Stimulated activated CD4-positive, alpha-beta T cell treated with anti-CD3 and anti-CD28 coated beads, Interleukin-4, amount 100 ng/mL, for 48 hours (primary cell): ENCODE measurements at places on chromosomes 12 and 14.
A peak's percentile ranks its signal among the peaks of the same experiment; 100 is the strongest.

- DNase-seq, result no peak
Measured at GRCh38 chr12:107447336-107447735, 238.3 kb upstream of the PWP1 start.

DNA sequence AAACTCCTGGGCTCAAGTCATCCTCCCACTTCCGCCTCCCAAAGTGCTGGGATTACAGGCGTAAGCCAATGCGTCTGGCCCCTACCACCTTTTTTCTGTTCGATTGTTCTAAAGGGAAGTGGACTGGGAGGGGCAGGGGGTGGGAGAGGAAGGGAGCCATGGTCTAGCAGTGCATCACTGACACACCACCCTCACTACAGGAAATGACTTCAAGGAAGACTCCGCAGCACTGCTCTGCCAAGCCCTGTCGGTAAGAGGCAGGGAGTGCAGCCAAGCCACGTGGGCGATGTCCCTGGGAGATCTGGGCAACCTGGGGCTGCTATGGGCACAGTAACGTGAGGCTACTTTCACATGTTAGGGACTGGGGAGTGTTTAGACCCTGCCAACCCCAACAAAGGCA, 18.0 kb downstream of the LRRC74A start:
- DNase-seq, result peak; percentile 57

- no peak for DNase-seq
Measured at GRCh38 chr12:16076557-16076956, 165.4 kb downstream of the DERA start.

DNA sequence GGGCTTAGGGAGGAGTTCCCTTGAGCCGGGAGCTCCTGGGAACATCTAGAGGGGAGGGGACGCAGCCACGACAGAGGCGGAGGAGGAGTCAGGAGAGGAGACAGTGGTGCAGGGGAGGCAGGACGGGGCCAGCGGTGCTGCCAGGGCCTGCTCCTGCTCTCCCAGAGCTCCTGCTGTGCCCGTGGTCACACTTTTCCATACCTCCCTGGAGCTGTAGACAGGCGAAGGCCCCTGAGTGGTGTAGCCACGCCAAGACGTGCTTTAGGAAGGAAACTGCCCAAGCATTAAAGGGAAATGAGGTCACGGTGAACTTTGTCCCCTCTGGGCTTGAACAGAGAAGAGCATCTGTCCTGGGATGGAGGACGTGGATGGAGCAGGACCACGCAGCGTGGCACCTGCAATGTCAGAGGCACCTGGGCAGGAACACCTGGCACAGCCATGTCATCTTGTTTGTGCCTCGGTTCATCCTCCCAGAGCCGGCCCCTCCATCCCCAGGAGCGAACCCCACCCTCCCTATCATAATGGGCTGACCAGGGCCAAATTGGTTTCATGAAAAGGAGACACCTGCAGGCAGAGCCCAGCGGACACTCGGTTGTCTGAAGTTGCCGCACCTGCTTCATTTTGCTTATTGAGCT, 239.5 kb upstream of the SFSWAP start:
- DNase-seq, result no peak

DNA sequence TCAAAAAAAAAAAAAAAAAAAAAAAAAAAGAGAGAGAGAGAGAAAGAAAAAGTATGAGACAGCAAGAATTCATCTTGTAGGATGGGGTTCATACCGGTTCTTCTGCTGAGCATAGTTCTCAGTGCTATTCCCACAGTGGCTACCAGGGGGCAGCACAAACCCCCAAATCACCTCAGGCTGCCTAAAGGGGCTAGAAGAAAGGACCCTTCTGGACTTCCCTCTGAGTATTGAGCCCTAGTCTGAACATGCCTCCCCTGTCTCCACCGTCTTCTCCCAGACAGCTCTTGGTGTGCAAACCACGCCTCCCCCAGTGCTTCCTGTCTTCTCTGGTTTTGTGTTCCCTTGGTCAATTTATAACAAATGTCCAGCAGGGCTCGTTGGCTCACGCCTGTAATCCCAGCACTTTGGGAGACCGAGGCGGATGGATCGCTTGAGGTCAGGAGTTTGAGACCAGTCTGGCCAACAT, 31.3 kb upstream of the SMUG1 start:
- peak; percentile 50 for DNase-seq

- no peak for DNase-seq
Measured at GRCh38 chr12:132608231-132609171, 1.9 kb downstream of the LRCOL1 start.

DNA sequence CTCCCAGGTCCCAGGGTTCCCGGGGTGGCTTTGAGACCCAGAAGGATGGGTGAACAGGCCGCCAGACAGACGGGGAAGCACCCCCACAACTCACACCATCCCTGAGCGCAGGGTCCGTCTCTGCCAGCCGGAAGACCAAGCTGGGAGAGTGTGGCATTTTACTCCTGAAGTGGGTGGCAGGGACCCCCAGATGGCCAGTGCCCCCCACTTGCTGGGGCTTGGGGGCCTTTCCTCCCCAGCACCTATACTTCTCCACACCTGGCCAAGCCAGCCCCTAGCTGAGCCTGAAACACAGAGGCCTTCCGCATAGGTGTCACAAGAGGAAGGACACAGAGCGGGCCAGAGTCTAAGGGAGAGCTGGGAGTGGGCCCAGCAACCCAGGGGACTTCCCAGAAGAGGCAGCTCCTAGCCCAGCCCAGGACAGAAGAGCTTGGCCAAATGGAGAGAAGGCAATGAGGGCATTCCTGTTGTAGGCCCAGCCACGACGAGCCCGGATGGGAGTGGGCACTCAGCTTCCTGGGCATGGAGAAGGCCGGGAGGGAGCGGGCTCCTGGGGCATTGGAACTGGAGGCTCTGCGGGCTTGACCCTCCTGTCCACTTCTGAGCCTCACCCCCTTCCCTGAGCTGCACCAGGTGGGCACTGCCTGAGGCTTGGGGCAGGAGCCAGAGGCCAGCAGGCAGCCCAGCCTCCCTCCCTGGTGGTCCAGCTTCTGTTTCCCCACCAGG, 3.3 kb downstream of the AHNAK2 start:
- no peak for DNase-seq

- no peak for DNase-seq
Measured at GRCh38 chr12:14396071-14396470, 30.6 kb downstream of the ATF7IP start.

GRCh38 chr14:46137786-46138185, 513.8 kb downstream of the RPL10L start:
- no peak for DNase-seq

GRCh38 chr12:106980944-106981343, 6.0 kb downstream of the MTERF2 start:
- DNase-seq, result no peak

- DNase-seq, result no peak
Measured at GRCh38 chr12:85720308-85721033, 115.7 kb downstream of the RASSF9 start.

DNA sequence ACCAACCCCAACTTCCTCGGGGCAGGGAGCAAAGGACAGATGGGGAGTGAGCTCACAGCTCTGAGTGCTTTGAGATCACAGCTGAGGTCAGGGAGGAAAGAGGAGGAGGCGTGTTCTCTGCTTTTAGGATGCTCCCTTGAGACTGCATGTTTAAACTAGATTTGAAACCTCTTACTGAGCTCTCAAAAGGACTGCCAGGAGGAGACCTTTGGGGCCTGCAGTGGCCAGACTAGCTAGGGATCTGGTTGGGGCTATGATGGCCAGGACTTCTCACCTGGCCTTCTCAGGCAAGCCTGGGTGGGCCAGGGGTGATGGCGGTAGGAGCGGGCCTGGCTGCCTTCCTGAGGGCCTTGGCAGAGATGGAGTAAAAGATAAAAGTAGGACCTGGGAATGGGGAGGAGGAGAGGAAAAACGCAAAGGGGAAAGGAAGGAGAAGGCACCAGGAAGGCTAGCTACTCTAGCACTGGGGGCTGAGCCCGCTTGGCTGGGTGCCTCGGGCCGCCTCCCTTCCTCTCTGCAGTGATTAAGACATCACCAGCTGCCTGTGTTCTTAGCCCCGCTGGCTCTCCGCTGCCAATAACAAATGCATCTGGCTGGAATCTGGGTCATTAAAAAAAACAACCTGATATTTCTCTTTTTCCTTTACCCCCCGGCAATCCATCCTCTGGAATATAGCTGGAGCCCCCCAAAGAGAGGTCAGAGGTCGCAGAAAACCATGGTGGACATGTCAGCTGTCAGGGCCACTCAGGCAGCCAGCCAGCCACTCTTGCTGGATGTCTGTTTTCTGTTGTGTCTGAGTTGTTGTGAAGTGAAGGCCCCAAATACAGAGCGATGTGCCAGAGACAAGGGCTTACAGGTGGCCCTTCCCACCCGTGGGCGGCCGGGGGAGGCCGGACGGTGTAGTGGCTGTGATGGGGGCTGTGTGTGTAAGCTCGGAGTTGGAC, 141.3 kb downstream of the TSPAN9 start:
- no peak for DNase-seq

DNA sequence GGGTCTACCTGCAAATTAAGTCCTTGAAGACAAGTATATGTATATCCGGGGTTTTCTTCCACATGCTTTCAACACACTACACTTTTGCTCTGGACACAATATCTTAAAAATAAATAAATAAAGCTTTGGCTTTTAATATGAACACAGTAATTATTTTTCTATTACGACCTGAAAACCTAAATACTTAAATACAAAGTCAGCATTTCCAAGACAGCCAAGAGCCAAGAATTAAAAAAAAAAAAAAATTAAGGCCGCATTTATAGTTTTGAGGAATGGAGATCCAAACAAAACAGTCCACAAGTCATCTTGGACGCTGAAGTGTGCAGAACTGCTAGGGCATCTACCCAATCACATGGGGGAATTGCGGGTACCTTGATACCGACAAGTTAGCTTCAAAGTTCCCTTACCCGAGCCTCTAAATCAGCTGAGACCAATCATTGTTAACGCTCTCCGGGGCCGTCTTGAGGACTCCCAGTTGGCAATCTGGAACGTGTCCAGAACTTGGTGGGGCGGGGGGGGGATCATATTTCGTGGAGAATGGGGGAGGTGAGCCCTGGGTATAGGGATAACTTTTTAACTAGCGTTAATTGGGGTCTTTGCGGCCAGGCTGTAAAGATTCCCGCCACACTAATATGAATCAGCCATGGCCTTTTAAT, 731 bp upstream of the PCNX4 start:
- no peak for DNase-seq

GRCh38 chr14:36662258-36662542, 540 bp downstream of the PAX9 start:
- no peak for DNase-seq

DNA sequence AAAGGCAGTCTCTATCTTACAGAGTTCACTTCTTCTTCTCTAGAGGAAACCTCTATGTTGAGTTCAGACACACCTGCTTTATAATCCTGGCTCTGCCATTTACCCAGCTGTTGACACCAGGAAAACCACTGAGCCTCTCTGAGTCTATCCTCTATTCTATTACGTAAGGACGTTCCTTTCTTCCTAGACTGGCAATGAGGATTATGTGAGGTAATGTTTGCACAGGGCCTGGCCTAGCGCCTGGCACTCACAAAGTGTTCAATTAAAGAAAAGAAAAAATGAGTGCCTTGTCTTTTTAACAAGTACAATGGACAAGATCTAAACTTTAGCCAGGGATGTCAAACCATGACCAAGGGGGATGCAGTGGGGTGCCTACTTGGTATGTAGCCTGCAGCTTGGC, 641.9 kb upstream of the TBX3 start:
- DNase-seq, result no peak

GRCh38 chr12:19150273-19150900, 20.9 kb downstream of the PLEKHA5 start:
- DNase-seq, result no peak

DNA sequence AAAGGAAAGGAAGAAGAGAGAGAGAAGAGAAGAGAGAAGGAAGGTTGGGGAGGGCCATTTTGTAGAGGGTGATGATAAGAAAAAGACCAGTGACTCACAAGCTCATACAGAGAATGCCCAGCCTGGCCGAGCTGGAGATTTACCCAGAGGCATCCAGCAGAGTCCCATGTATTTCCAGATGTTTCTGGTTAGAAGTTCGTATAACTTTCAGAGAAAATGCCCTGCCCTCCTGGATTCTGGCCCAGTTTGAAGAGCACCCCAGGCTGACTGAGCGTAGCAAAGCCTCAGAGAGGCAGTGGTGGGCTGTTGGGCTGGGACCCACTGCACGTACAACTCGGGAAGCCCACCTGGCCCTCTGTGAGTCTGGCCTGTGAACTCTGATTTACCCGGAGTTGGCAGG, 221.8 kb downstream of the SLC41A2 start:
- no peak for DNase-seq

- no peak for DNase-seq
Measured at GRCh38 chr12:101076921-101077320, 133.1 kb downstream of the SLC5A8 start.

DNA sequence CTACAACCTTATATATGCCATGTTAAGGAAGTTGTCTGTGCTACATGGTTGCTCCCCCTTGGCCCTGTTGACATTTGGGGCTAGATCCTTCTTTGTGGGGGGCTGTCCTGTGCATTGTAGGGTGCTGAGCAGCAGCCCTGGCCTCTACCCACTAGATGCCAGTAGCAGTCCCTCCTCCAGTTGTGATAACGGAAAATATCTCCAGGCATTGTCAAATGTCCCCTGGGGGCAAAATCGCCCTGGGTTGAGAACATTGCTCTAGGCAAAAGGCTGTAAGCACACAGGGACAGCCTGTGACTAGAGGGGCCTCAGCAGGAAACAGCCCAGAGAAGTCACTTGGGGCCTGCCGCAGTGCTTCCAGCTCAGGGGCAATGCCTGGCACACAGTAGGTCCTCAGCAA, 1100.3 kb downstream of the BCL11B start:
- no peak for DNase-seq

DNA sequence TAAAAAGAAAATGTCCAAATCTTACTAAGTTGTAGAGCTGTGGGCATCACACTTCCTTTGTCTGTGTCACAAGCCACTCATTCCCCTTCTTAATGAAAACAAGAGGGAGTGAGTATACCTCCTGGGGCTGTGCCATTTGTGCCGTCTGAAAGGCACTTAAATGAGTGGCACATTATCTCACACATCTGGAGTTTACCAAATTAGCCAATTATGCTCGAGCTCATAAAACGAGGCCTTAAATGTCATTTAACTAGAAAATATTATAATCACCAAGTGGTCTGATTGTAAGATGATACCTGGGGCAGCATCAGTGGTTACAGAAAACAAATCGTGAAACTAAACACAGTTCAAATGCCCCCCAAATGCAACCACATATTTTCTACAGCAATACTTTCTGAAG, 146.1 kb downstream of the PAX9 start:
- DNase-seq, result no peak

- DNase-seq, result no peak
Measured at GRCh38 chr12:64116969-64117368, 105.1 kb downstream of the KICS2 start.

- DNase-seq, result no peak
Measured at GRCh38 chr12:67837876-67838275, 151.4 kb upstream of the IFNG-AS1 start.

GRCh38 chr12:132493482-132494178, 3.7 kb downstream of the FBRSL1 start:
- no peak for DNase-seq

DNA sequence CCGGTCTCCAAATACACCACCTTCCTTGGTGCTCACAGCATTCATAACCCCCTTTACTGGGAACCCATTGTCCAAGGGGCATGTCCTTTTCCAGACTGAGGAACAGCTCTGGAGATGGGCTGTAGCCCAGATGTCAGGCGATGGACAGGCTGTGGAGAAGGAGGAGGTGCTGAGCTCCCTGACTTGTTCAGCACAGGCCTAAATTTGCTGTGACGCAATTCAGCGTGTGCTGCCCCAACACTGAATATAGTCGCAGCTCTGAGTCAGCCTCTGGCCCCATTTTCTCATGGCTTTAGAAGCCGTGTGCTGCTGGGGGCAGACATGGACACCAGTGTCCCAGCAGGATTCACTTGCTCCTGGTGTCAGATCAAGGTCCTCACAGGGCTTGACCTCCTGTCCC, 269.1 kb downstream of the EMP1 start:
- DNase-seq, result no peak

- DNase-seq, result no peak
Measured at GRCh38 chr12:48774516-48774915, 14.4 kb downstream of the ADCY6 start.

GRCh38 chr12:11734580-11735180, 85.2 kb downstream of the ETV6 start:
- DNase-seq, result no peak
